Osteocyte (in vitro differentiated cells): ENCODE measurements at places on chromosomes 4 and X.

- no peaks in the 10 kb centered on the region for H3K36me3 ChIP-seq
- H3K4me3 ChIP-seq = no peak overlapping the region
- H3K27me3 ChIP-seq = no peaks in the 10 kb centered on the region
- no peak for DNase-seq
These were observed 41.6 kb upstream of the UGT2B7 start for GRCh38 chr4:69054578-69055200.

- H3K27ac ChIP-seq = no peak overlapping the region
- H3K27me3 ChIP-seq = no peaks in the 10 kb centered on the region
- no peak for DNase-seq
- H3K4me3 ChIP-seq = no peak overlapping the region
These were observed 19.6 kb downstream of the CYP2U1 start for GRCh38 chr4:107950746-107951540.

DNA sequence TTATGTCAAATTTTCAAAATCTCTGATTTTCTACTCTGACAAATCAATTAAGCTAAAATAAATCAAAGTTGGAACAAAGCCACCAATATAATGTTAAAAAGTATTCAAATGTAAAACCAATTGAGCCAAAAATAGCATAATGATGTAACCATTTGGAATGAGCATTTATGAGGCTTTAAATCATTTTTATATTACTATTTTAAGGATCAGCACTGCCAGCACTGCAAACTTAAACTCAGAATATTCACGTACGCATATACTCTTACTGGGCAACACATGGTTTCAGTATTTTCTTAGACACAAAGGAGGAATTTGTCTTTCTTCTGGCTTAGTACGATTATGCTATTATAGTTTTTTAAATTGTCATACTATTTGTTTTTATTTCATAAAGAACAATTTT is 52.2 kb downstream of the AFAP1 start:
- no peaks in the 10 kb centered on the region for H3K27me3 ChIP-seq
- H3K4me3 ChIP-seq = no peak overlapping the region
- no peak overlapping the region for H3K27ac ChIP-seq
- peaks cover 69% of the 10 kb centered on the region for H3K4me1 ChIP-seq
- peaks cover 10% of the 10 kb centered on the region for H3K36me3 ChIP-seq

- DNase-seq = no peak
- peaks cover 28% of the 10 kb centered on the region for H3K4me1 ChIP-seq
- H3K27me3 ChIP-seq = no peaks in the 10 kb centered on the region
- H3K36me3 ChIP-seq = no peaks in the 10 kb centered on the region
- no peak overlapping the region for H3K4me3 ChIP-seq
These were observed 33.0 kb upstream of the KIAA0232 start for GRCh38 chr4:6749340-6750171.

- H3K4me3 ChIP-seq = no peak overlapping the region
- peaks cover 49% of the 10 kb centered on the region for H3K36me3 ChIP-seq
- H3K27me3 ChIP-seq = no peaks in the 10 kb centered on the region
- peak overlapping the region; percentile 50 for H3K27ac ChIP-seq
- DNase-seq = no peak
These were observed 27.4 kb downstream of the SMARCA1 start for GRCh38 chrX:129495900-129496299.

DNA sequence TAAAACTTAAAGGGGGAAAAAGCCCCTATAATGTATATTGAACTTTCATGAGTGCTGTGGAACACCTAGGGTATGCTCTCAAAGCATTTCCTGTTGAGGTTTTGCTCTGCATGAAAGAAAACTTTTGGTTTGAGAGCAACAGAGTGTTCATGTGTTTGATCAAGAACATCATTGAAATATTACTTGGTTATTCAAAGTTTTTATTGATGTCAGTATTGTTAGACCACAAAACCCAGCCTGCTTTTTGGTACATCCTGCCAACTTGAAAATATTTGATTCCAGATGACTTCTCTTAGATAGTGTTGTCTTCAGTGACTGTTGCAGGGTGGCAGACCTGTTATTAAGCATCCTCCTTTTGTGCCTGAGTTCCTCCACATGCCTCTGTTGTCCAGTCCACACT is 68.0 kb downstream of the N4BP2 start:
- DNase-seq = no peak
- peaks cover 12% of the 10 kb centered on the region for H3K4me1 ChIP-seq
- peaks cover 16% of the 10 kb centered on the region for H3K36me3 ChIP-seq
- H3K4me3 ChIP-seq = no peak overlapping the region
- no peaks in the 10 kb centered on the region for H3K27me3 ChIP-seq

DNA sequence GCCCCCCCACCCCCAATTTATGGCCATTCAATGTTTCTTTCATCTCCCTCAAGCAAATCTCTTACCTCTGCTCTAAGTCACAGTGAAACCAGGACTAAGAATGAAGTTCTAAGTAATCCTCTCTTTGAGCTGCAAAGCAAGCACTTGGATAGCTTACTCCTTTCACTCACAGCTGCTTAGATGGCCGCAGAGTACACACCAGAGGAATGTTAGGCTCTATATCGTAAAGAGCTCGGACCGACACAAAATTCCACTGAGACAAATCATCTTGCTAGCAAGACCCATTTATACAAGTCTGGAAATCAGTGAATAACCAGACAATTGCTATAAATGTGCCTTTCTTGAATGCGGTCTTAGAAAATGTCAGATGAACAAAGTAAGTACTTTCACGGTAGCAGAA is 135.0 kb downstream of the IDS start:
- no peaks in the 10 kb centered on the region for H3K36me3 ChIP-seq
- H3K4me3 ChIP-seq = no peak overlapping the region
- no peak for DNase-seq
- H3K4me1 ChIP-seq = no peaks in the 10 kb centered on the region
- no peak overlapping the region for H3K27ac ChIP-seq

- H3K27ac ChIP-seq = no peak overlapping the region
- H3K27me3 ChIP-seq = peaks cover 48% of the 10 kb centered on the region
- no peak for DNase-seq
These were observed 4.2 kb upstream of the CDS1 start for GRCh38 chr4:84578540-84579402.

GRCh38 chr4:181822005-181822375 is 421.2 kb upstream of the TENM3 start:
- no peak overlapping the region for H3K27ac ChIP-seq
- no peak for DNase-seq
- H3K4me3 ChIP-seq = no peak overlapping the region
- H3K4me1 ChIP-seq = peaks cover 26% of the 10 kb centered on the region
